Ecto neural progenitor cell (in vitro differentiated cells): ENCODE measurements at places on chromosomes 4 and X.
A peak's percentile ranks its signal among the peaks of the same experiment; 100 is the strongest.

DNA sequence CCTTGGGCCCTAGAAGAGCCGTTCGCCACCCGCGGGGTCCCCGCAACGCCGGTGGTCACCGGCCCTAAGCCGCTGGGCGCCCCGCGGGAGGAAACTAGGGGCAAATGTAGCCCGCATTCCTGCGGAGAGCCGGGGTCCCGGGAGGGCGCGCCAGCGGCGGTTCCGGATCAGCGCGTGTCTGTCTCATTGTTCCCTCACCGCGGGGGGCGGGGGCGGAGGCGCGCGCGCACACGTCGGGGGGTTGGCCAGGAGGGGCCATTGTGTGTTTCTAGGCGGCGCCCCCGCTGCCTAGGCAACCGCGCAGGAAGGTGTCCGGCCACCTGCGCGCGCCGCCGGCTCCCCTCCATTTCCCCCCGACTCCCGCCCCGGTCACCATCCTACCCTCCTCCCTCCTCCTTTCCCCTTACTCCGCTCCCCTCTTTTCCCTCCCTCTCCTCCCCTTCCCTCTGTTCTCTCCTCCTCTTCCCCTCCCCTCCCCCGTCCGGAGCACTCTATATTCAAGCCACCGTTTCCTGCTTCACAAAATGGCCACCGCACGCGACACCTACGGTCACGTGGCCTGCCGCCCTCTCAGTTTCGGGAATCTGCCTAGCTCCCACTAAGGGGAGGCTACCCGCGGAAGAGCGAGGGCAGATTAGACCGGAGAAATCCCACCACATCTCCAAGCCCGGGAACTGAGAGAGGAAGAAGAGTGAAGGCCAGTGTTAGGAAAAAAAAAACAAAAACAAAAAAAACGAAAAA lies 789 bp upstream of the DDX3X start:
- DNase-seq, result peak; percentile 94

DNA sequence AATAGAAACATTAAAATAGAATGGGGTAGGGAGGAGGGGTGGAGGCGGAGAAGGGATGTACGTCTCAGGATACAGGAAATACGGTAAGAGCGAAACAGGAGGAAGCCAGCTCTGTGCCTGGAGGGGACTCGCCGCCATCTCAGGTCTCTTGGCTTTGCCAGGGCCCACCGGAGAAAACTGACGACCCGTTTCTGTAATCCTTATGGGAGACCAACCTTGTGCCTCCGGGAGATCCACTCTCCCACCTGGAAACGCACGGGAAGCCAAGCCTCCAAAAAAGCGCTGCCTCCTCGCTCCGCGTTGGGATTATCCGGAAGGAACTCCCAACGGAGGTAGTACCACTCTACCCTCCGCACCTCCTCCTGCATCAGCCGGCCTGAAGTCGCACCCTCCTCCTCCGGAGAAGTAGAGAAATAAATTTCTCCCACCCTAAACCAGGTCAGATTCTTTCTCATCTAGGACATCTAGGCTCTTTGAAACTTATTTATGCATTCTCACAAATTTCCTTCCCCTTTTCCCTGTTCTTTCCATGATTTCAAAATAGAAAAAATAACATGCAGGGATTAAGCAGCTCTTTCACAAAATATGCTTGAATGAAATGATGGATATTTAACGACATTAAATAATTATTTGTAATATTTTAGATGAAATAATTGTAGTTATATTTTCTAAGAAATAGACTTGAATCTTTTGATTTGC lies at the start of gene NBDY:
Gene NBDY, plus strand, starts transcription at position 92 of the 699 bp plus-strand sequence. Its CDS starts 111 bp downstream, at position 203.
- DNase-seq, result peak; percentile 64

- DNase-seq, result peak; percentile 40
Observed at GRCh38 chr4:3317656-3318211, 24.9 kb downstream of the RGS12 start.

DNA sequence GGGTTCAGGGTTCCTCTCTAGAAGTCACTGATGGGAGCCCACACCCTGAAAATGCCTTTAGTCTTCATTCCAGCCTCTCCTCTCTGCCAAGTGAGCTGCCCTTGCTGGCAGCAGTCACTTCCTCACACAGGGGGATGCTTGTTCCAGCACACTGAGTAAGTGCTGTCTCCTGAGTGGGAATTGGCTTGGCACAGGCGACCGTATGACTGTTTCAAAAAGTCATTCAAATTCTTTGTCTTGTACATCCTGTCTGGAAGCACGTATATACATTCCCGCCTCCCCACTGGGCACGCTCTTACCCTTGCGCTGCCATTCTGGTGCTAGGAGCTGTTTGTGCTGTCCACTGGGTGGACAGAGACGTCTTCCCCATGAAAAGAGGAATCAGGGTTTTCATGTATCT lies 40.2 kb upstream of the CD99 start:
- DNase-seq, result no peak

DNA sequence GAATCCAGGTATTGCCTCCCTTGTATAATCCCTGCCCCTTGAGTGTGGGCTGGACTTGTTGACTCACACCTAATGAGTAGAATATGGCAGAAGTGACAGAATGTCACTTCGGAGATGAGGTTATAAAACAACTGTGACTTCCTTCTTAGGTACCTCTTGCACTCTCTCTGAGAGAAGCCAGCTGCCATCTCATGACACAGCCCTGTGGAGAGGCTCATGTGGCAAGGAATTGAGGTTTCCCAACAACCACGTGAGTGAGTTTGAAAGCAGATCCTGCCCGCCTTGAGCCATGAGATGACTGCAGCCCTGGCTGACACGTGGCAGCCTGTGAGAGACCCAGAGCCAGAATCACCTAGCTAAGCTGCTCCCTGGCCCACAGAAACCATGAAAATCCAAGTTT lies 13.5 kb downstream of the ASB11 start:
- no peak for DNase-seq

DNA sequence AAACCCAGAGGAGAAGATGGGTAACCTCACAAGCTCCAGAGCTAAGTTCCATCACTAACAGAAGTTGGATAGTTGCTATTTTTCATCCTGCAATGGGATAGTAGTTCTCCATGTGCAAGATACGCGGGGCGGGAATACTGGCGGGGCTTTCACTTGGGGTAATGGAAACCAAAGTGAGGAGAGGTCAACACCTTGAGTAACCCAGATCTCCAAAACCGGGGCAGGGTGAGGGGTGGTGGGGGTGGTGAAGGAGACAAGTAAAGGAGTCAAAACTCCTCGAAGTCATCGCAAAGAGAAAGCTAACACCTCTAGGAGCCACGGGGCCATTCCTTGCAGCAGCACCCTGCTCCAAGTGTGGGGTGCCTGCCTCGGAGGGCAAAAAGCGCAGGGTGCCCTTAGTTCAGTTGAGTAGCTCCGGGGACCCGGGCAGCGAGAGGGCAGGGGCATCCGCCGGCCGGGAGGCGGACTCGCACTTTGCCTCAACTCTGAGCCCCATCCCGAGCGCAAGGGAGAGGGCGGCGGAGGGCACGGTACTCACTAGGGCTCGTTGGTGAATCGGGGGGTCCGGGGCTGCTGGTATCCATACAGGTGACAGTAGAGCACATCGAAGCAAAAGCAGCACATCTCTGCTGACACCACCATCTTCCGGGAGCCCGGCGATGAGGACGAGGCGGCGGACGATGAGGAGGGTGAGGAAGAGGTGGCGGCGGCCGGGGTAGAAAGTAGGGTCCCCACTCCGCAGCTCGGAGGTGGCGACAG lies 645 bp downstream of the AMMECR1 start:
- DNase-seq, result no peak

DNA sequence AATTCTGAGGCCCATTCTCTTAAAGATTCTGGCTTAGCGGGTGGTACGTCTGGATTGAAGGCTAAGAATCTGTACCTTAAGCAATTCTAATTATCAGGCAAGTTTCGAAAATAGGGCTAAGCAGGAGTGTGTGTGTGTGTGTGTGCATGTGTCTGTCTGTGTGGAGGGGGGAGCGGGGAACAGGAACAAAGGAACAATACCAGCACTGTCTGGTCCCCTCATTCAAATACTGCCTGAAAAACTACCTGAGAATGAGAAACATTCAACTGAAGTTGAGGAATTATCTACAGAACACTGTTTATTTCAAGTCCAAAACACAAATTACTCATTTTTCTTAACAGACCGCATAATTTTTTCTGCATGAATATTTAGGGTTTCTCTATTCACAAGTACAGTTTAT lies 18.6 kb downstream of the PGRMC2 start:
- DNase-seq, result no peak

DNA sequence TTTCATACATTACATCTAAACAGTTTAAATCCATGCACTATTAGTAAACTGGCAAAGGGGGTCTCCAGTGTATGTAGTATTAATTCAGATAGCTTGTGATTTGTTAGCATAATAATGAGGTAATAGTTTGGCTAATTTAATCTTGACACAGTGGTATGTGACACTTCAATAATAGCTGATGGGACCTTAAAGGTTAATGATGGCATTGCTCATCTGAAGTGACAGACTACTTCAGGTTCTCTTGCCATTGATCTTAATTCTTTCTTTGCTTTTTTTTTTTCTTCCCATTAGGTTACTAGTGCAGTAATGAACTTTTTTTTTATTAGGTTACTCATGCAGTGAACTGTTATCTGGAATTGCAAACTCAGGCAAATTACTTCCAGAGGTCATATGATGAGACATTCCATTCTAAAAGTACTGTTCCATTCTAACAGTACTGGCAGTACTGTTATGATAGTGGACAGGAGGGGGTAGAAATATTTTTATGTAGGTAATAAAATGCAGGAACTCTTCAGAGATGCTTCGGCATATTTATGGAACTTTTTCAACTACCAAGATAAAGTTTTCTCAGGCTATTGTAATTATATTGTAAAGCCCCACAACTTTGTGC lies 911.3 kb upstream of the LCORL start:
- DNase-seq, result no peak

DNA sequence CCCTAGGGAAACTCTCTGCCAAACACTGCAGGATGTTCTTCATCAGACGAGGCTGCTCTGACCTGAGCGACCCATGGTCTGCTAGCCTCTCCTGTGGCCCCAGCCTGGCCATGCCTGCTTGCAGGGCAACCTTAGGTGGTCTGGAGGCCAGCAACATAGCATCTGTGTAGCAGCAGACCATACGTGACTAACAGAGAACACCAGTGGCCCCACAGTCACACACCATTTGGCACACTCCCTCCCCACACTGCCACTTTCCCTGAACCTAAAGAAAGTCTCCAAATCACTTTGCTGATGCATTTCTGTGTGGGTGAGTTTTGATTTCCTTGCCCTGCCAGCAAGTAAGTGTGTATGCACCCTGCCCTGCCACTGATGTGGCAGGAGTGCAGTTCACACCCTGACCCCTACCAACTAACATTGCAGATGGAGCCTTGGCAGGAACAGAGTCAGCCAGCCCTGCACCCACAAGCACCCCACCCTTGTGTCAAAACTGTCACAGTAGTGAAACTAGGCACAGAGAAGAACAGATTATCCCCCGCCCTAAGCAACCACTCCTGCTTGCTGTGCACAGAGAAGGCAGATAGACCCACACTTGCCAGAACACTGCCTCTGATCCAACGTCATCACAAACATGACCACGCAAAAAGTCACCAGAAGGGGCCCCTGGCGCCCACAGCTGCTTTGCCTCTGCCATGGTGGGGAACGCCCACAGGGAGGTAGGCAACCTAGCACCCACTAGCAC lies 249.1 kb downstream of the SPIN4 start:
- no peak for DNase-seq

DNA sequence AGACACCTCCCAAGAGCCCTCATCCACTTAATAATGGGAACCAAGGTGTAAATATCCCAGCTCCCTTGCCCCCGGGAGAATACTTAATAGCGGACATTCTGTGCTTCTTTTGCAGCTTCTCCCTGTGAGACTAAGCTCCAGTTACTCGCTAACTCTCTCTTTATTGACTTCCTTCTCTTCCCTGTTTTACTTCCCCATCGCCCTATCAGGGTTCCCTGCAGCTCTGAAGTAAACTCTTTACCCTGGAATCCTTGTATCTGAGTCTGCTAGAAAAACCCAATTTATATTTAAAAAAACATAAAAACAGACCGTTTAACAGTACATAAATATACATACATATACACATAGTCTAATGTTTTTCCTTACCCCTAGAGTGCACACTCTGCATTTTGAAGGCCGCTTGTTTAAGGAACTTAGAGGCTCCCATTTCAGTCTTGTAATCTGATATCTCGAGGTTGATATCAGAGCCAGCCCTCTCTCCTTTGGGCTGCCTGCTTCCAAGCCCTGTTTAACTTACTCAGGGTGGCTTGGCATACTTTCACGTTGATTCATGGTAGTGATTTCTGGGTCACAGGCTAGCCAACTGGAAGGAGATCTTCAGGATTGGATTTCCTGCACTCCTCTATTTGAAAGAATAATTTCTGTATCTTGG lies 177.4 kb upstream of the SCML1 start:
- DNase-seq, result no peak

GRCh38 chr4:35938936-35939335 lies 305.4 kb downstream of the ARAP2 start:
- no peak for DNase-seq

- no peak for DNase-seq
Observed at GRCh38 chr4:154602404-154603020, 9.9 kb downstream of the FGG start.

DNA sequence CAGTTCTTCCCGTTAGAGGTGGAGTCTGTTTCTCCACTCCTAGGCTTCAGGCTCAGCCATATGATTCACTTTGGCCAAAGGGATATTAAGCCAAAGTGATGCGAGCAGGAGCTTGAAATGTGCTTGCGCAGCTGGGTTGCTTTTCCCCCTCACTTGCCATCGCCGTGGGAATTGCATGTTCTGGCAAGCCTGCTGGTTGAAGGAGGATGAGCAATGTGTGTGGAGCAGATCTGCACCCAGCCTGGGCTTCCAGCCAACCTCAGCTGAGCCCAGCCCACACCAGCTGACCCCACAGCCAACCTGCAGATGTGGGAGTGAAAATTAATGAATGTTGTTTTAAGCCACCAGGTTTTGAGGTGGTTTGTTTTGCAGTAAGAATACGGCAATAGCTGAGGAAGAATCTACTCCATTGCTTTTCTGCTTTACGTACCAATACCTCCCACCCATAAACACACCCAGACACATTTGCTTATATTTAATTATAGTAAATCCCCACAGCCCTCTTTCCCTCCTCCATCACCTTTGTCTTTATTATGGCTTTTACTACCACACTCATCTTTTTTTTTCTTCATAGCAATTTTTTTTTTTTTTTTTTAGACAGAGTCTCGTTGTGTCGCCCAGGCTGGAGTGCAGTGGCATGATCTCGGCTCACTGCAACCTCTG lies 132.8 kb upstream of the FUNDC1 start:
- DNase-seq, result no peak

DNA sequence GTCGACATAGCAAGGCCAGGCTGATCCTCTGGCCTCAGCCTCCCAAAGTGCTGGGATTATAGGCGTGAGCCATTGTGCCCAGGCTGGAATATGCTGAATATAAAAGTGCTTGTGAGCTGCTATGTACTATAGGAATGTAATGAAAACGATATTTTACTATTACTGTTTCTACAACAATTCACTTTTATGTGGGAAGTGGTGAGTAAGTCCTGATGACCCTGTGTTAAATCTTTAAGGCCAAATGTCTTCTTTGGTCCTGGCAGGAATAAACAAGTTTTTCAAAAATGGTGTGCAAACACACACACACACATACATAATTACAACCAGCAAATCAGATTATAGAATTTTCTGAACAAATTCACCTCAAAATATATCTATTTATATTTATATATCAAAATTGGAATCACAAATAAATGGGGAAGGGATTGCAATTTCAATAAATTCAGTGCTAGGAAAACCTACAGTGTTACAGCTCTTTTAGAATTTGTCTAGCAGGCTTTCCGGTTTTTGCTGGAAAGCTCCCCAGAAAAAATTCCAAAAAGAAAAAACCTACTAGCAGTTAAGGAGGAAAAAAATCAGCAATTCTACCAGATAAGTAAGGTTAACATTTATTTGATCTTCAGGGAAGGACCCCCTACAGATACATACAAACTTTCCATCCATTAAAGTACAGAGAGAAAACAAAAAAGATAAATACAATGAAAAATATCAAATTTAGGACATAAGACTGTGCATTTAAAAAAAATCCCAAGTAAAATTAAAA lies 17.9 kb downstream of the SMIM14 start:
- no peak for DNase-seq
